ENCODE measurements at places on chromosomes 4 and X.
A peak's percentile ranks its signal among the peaks of the same experiment; 100 is the strongest.

DNA sequence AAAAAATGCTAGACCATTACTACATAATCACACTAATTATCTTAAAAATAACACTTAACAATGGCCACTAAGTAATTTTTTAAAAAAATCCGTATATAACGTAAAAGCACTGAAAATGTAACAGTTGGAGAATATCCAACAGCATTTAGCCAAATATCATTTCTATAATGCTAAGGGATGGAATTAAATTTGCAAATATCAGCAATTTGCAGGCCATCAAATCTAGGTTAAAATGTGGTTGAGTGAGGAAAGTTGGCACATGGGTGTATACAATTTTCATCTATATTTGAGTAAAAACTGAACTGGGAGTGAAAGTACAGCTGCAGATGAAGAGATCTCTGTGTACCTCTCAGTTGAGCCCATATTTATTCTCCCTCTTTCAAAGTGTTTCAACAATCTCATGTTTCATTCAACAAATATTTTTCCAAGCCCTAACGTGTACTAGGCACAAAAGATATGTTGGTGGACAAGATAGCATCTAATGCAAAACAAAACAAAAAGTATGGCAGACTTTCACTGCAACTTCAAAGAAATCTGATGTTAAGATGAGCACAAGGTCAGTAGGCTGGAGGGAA is 63.0 kb downstream of the MBNL3 start:
- DNase-seq = no peak

DNA sequence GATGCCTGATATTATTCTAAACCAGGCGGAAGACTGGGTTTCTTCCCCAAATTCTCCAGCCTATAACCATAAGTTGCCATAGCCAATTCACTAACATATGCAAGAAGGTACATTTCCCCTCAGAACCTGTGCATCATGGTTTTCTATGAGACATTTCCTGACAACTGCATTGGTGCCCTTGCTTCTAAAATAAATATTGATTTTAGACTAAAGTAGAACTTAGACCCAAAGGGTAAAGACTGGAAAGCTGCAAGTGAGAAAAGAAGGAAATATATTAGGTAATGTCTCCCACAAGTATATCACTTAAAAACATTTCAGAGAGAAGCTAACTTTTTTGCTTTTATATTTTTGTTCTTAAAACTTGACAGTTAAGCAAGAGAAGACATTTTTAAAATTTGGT is 125.1 kb downstream of the PPA2 start:
- no peak for DNase-seq

- peak; percentile 61 for DNase-seq
Measured at GRCh38 chr4:88054901-88055300, 47.5 kb downstream of the PKD2 start.

DNA sequence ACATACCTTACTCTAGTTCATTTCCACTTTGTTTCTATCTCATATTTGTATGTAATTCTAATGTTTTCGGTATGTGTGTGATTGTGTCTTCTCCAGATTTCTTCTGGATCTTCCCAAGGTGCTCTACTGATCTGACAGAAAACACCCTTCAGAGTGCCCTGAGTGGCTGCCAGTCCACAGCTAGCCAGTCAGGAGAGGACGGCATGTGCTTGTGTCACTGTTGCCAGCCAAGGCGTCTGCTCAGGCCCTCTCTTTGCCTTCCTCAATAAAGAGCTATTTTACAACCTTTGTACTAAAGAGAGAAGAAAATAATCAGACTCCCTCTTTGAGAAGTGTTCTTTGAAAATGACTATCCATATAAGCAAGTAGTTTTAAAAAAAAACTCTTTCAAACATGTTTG is 29.0 kb downstream of the CD99L2 start:
- no peak for DNase-seq

- DNase-seq = no peak
Measured at GRCh38 chr4:152156442-152156841, 379.4 kb downstream of the FBXW7 start.

GRCh38 chrX:11756354-11757318 is 1.4 kb upstream of the MSL3 start:
- peak; percentile 48 for DNase-seq

GRCh38 chr4:10180603-10180926 is 64.0 kb upstream of the WDR1 start:
- no peak for DNase-seq

DNA sequence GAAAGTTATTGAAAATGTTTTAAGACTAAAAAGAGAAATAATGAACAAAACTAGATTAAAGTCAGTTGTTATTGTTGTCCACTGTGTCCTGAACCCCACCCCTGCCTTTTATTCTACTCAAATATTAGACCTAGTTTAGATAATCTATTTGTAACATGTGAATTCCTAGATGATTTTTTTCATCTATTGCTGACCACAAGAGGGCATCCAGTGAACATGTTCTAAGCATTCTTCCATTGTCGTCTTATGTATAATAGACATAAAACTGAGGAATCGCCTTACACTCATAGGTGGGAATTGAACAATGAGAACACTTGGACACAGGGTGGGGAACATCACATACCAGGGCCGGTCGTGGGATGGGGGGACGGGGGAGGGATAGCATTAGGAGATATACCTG is 36.4 kb upstream of the HPRT1 start:
- DNase-seq = peak; percentile 23

DNA sequence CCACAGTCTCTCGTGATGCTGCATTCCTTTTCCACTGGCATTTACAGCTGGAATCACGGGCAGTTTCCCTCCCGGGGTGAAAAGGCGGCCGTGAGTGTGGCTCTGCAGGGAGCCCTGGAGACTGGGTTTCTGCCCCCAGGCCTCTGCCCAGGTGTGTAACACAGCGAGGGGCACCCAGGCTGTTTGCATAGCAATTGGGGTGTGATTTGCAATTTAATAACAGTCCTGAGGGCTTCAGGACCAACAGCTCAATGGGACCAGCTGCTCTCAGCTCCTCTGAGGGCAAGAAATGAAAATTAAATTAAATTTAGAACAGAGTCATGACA is 99.0 kb upstream of the SHOX start:
- no peak for DNase-seq

GRCh38 chr4:81617545-81617944 is 145.8 kb upstream of the RASGEF1B start:
- no peak for DNase-seq

Measured in HT1080 (cell line).